Left cardiac atrium (tissue), 4 donors: ENCODE measurements at places on chromosomes 16 and 17.

GRCh38 chr17:29036584-29036983, 6.4 kb upstream of the PIPOX start:
- no peak for DNase-seq

- peak; percentile 66 for DNase-seq
Measured at GRCh38 chr16:1182950-1183907, 30.3 kb downstream of the CACNA1H start.

DNA sequence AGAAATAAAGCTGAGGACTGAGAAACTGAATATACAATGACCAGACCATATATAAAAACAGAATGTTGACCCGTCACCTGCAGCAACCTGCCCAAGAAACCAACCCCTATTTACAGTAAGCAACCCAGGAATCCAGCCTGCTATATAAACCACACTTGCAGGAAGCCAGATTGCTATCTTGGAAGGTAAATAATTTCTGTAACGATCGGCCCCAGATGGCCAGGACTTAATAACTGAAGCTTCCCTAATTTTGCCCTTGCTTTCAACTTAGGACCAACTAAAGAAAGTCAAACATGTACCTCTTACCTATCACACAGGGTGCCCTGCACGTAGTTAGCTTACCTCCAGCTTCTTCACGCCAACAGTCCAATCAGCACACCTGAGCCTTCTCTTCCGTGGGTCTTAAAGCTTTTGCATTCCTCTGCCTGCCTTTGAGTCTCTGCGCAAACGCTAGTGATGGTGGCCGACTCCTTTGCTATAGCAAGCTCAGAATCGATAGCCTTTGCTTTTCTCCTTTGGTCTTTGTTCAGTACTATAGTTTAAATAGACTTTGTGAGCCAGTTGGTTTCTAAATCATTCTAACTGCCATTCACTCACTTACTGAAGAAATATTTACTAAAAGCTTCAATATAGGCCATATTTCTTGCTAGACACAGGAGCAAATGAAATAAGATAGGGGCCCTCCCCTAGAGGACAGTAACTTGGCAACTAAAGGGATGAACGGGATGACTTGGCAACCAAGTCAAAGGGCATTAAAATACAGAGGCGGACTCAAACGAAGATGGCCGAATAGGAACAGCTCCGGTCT, 31.3 kb downstream of the MPHOSPH6 start:
- no peak for DNase-seq

GRCh38 chr16:1941162-1942046, 1.6 kb downstream of the MSRB1 start:
- DNase-seq = no peak

DNA sequence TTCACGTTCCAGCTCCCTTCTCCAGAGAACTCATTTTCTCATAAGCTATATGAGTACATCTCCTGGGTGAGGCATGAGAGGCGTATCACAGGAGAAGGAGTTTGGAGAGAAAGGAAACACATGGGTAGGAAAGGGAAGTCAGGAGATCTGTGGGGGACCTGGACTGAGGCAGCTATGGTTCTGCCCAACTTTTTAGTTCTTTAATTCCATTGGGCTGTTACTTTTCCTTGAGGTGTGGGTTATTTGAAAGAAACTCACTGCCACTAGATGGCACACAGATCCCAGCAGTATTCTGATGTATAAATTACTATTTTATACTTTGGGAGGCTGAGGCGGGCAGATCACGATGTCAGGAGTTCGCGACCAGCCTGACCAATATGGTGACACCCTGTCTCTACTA, 63.6 kb downstream of the NUP93 start:
- DNase-seq = no peak

DNA sequence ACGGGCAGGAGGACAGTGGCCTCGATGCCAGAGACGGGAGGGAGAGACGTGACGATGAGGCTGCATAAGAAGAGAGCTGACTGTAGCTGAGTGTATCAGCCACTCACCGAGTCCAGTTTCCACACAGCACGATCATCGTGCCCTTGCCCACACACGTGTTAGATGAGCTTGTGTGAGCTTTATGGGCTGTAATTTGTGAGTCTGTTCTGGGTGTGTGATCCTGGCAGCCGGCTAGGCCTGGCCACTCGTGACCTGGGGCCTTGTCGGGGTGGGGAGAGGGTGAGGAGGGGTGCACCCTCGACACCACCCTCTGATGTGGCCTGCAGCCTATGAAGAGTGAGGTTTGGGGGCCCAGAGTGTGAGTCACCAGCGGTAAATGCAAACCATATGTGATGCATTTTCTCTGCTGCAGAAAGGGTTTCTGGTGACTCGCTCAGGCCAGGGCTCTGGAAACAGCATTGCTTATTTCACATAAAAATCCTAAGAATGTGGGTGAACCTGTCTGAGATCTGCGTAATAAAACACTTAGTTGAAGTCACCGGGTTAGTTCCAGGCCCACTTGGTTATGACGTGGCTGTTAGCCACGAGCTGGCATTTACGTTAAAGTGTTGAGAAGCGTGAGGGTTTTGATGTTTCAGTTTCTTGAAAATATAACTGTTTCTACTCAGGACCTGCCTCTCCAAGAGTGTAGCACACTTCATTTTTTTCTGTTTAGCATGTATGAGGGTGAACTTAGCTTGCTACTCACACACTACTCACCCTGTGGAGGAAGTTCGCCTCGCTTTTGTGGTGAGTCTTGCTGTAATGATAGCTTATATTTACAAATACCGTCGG, 4.2 kb downstream of the METRNL start:
- no peak for DNase-seq

- DNase-seq = no peak
Measured at GRCh38 chr17:81453076-81453475, 57.8 kb downstream of the BAHCC1 start.

- no peak for DNase-seq
Measured at GRCh38 chr17:77042476-77043231, 98.1 kb upstream of the SEC14L1 start.

DNA sequence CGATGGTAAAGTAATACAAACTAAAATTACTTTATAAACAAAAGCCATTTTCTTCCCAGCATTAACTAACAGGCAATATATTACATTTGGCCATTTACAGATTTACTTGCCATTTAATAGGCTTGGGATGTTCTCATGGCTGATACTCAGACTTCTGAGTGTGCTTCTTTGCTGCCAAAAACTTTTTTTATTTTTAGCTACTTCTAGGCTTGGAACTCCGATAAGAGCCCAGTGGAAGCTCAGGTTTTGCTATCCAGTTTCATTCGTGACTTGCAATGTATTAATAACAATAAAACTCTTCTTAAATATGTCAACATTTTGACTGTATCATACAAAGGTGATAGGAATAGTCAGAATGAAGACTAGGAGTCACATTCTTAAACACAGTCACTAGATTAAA, 152.3 kb downstream of the ITFG1 start:
- no peak for DNase-seq

GRCh38 chr16:73717266-73717974, 579.2 kb upstream of the PSMD7 start:
- no peak for DNase-seq

GRCh38 chr17:33055746-33056145, 64.1 kb downstream of the SPACA3 start:
- DNase-seq = no peak

DNA sequence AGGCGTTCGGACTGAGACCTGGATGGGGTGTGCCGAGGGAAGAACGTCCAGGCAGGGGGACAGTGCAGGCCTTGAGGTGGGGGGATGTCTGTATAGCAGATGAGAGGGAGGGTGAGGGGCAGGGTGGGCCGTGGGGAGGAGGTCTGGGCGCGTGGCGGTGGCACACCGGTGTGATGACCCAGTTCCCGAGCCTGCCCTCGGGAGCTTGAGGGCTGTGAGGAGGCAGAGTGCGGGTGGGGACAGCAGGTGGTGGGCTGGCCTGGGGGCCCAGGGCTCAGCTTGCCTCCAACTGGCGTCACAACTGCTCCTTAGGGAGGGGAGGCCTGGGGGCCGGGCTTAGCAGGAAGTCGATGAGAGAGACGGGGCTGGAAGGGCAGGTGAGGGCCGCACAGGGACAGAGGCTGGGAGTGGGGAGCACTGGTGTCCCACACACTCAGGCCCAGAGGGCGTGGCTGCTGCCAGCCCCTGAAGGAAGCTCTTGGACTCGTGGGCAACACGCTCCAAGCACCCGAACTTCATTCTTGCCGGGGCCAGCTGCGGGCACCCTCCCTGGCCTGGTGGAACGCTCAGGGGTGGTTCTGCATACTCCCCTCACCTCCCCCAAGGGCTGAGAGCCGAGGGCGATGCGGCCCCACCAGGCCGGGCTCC, 6.5 kb downstream of the CACNA1H start:
- DNase-seq = no peak

- DNase-seq = no peak
Measured at GRCh38 chr17:70265471-70265870, 96.1 kb downstream of the KCNJ2 start.

DNA sequence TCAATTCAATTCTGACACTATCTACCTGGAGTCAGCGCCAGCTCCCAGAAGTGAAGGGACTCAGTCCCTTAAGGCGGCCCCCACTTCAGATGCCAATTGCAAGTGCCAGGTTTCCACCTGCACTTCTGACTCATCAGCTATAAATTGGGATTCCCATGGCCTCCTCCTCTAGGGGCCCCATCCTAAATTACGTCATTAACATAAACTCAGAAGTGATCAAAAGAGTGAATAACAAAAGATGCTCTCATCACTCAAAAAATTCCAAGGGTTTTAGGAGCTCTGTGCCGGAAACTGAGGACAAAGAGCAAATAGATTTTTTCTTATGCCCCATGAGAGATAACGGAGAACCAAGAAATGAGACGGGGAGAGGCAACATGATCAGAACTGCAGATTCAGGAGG, 148.6 kb upstream of the IRX6 start:
- DNase-seq = no peak

- no peak for DNase-seq
Measured at GRCh38 chr16:4513086-4513860, 25.3 kb downstream of the CDIP1 start.

- DNase-seq = peak; percentile 91
Measured at GRCh38 chr16:66741169-66741900, 10.1 kb downstream of the DYNC1LI2 start.

DNA sequence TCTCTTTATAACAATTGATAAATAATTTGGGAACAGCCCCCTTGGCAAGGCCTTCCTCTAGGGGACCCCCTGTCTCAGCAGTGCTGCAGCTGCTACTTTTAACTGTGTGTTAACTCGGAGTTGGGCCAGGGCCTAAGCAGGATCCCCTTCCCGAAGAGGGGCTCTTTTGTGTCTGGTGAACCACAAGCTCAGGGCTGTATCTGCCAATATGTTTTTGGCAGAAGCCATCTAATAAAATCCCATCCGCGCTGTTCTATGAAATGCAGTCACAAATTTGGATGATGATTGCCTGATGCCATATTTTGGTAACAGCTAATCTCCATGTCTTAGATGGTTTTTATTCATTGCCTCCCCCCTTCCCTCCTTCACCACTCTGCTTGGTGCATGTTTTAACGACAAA, 267.7 kb downstream of the FTO start:
- DNase-seq = no peak

DNA sequence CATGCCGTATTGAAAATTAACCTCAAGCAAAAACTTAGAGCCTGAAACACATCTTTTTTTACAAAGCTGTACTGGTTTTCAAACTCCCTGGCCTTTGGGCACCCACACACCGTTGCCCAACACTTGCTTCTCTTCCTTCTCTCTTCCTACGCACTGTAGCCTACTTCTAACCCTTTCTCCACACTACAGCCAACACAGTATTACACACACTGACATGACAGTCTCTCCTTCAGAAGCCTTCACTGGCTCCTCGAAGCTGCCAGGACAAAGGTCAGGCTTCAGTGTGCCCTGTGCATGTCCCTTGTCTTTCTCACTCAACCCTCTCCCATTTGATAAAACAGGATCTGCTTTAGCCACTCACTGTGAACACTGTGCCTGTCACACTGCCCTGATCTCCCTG, 8.0 kb downstream of the FANCA start:
- no peak for DNase-seq

DNA sequence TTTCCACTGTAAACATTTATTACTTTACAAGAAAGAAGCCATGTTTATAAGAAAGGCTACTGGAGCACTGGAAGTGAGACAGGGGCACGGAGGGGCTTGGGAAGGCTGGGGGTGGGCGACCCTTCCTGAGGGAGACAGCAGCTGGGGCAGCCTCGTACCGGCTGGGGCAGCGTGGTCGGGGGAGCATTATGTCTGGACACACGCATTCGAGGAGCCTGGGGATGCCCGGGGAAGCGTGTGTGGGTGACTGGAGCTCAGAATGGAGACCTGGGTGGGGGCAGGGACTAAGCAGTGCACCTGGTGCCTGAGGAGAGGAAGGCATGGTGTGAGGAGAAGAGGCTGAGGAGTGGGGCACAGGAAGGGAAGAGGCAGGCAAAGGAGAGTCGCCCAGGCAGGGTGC, 64.5 kb downstream of the SRCIN1 start:
- no peak for DNase-seq

- DNase-seq = no peak
Measured at GRCh38 chr17:78019367-78019975, 61.0 kb downstream of the TNRC6C start.

- no peak for DNase-seq
Measured at GRCh38 chr17:63381101-63381729, 64.9 kb downstream of the CYB561 start.

DNA sequence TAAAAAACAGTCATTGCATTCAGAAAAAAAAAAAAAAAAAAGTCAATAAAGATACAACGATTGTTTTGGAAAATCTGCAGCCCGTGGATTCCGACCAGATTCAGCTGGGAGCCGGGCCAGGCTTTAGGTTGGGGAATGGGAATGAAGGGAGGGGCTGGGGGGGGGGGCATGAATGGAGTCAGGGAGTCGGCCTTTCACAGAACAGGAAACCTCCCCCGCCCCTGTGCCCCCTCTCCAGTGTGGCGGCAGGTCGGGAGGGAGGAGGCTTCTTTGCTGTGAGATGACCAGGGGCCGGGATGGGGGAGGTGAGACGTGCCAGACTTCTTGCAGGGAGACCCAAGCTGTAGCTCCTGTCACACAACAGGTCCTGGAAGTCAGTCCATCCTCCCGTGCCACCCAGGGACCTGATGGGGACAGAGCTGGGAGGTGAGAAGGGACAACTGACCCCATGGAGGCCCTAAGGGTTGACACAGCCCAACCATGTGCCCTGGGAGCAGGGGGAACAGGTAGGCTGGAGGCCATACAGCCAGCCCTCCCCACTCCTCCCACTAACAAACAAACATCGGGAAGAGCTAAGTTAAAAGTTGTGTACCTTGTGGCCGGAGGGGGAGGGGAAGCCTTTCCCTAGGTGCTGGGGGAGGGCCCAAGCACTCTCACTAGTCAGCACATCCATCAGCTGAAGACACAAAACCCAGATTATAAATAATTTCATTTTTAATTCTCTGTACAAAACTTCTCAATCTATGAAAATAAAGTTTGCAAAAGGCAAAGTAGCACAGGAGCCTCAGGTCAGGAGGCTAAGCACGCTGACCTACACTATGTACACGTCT, 25.2 kb downstream of the SREBF1 start:
- no peak for DNase-seq

GRCh38 chr17:44971776-44972483, 3.8 kb upstream of the C1QL1 start:
- no peak for DNase-seq

GRCh38 chr16:15770107-15770506, 86.7 kb downstream of the MYH11 start:
- peak; percentile 84 for DNase-seq

- DNase-seq = peak; percentile 97
Measured at GRCh38 chr17:4263282-4264215, at the start of gene ANKFY1. TSS of gene ANKFY1 (minus strand) at chr17:4263979. CDS start at chr17:4263941, 38 bp downstream.
